Smooth muscle cell of trachea (primary cell): ENCODE measurements at places on chromosomes 1 and 21. TPM values are rescaled to one million over a fixed set of nuclear protein-coding genes. Genes with fewer than 3 reads are reported as not detected.

TNFRSF8 gene
- under 0.01 and 0.15 TPM in 2 replicates for total RNA-seq

FALEC gene
- 1.5 TPM in 1 of 2 replicates, not detected in the other for total RNA-seq

F13B gene
- not detected in 2 replicates for total RNA-seq

FRRS1 gene
- 45.3 and 49.3 TPM in 2 replicates for total RNA-seq

GJC2 gene
- 14.4 and 14.8 TPM in 2 replicates for total RNA-seq

ZBTB8A gene
- total RNA-seq: 7.1 and 9.2 TPM in 2 replicates

HSD3B2 gene
- not detected in 2 replicates for total RNA-seq

TP73 gene
- under 0.01 TPM in 1 of 2 replicates, not detected in the other for total RNA-seq

HEYL gene
- total RNA-seq: not detected in 2 replicates

TLR5 gene
- total RNA-seq: 0.17 TPM in 1 of 2 replicates, not detected in the other

GFI1 gene
- 0.15 TPM in 1 of 2 replicates, not detected in the other for total RNA-seq

LBR gene
- 19.5 and 43.6 TPM in 2 replicates for total RNA-seq

ITSN1 gene
- 35.3 and 44.0 TPM in 2 replicates for total RNA-seq

NHLH2 gene
- not detected in 2 replicates for total RNA-seq

ITPKB gene
- 18.0 and 27.3 TPM in 2 replicates for total RNA-seq

ITLN1 gene
- total RNA-seq: not detected in 2 replicates

POFUT2 gene
- total RNA-seq: 47.6 and 75.9 TPM in 2 replicates

SPRR2D gene
- total RNA-seq: not detected in 2 replicates

DAP3 gene
- 62.5 and 96.4 TPM in 2 replicates for total RNA-seq

CFH gene
- 128 and 162 TPM in 2 replicates for total RNA-seq

CLCA2 gene
- 2.9 and 11.2 TPM in 2 replicates for total RNA-seq

SMCP gene
- not detected in 2 replicates for total RNA-seq

C8B gene
- not detected in 2 replicates for total RNA-seq

LCE3D gene
- not detected in 2 replicates for total RNA-seq

ST6GALNAC3 gene
- 0.73 and 0.99 TPM in 2 replicates for total RNA-seq

RSRP1 gene
- total RNA-seq: 125 and 149 TPM in 2 replicates

FAM72D gene
- under 0.01 and 1.3 TPM in 2 replicates for total RNA-seq
